ENCODE measurements at places on chromosomes 5 and 9.

DNA sequence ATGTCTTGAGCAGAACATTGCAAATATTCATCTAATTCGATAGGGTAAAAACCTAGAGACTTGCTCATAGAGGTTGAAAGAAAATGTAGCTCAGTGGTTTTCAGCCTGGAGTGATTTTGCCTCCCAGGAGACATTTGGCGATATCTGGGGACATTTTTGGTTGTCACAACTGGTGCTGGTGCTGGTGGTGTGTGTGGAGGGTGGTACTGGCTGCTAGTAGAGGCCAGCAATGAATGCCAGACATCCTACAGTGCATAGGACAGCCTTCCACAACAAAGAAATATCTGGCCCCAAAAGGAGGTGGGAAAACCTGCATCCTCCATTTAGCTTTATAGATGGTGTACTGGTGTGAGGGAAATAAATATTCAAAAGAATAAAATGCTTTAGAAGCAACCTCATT lies 2.1 kb upstream of the BASP1 start:
- no peak for DNase-seq

GRCh38 chr9:70043285-70043684 lies 363 bp upstream of the MAMDC2 start:
- DNase-seq: no peak

- DNase-seq: no peak
These were observed 583.6 kb downstream of the TMEM38B start for GRCh38 chr9:106277966-106278365.

GRCh38 chr9:133968428-133968827 lies 23.7 kb downstream of the VAV2 start:
- DNase-seq: no peak

DNA sequence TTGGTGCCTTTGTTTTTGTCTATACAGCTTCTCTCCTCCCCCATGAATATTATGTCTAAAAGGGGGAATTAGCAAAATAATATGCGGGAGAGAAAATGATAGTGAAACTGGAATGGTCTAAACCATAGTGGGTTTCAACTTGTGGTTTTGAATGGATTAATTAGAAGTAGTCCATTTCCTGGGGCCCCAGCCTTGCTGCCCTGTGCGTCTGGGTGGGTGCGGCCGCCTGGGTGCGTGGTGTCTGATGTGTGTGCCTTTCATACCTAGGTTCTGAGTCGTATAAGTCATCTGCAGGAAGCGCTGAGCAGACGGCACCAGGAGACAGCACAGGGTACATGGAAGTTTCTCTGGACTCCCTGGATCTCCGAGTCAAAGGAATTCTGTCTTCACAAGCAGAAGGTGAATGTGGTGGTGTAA lies 120.0 kb upstream of the CACNA1B start:
- DNase-seq: no peak

DNA sequence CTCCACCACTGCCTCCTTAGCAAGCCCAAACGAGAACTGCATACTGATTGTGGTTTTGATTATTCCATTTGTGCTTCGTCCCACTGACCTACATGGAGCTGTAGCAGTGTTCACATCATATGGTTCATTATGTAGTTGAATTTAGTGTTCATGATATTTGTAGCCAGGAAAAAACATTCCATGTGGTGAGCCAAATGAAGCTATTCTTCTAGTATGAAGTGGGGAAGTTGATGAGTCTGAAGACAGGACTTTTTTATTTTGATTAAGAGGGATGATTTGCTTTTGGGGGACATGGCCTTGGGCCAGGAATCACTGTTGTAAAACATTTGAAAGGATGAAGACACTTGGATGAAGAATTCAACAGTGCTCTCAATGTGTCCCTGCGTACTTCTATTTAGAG lies 192.9 kb upstream of the SLC27A6 start:
- DNase-seq: no peak

DNA sequence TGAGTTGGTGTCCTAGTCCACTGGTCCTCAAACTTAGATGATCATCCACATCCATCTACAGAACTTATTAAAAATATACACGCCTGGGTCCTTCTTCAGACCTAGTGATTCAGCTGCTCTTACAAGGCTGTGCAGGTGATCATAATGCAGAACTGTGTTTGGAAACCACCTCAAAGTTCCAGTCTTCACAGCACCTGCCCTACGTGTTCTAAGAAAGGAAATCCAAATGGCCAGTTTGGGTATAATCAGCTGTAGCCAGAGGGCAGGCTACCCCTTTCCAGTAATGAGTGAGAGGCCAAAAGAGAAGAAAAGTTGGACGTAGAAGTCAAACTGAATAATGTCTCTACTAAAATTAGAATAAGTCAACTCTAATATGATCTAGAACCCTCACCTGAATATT lies 15.4 kb downstream of the REEP5 start:
- no peak for DNase-seq

- DNase-seq: no peak
These were observed 20.7 kb downstream of the OSMR start for GRCh38 chr5:38866362-38867031.

DNA sequence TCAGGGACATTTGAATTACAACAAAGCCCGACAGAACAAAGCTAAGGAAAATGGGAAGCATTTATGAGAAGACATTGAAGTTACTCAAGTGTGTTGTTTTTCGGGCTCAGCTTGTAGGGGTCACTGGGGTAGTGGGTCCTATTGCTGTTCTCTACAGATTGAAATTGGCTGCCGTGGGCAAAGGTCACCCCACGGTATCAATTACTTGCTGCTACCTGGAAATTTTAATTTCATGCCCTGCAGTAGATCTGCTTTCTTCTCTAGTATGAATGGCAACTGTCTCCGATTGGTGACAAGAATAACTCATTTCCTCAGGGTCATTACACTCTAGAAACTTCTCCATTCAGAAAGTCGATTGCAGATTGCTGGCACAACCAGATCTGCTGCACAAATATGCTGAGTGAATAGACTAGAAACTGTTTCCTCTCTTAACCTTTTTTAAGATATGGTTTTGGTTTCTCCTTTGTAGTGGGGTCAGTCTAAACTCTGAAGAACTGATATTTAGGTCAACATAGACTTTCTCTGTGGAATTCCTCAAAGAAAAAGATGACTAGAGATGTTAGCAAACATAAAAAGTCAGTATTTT lies 454.1 kb downstream of the ARHGEF28 start:
- DNase-seq: no peak

- no peak for DNase-seq
These were observed 630.3 kb upstream of the CDH18 start for GRCh38 chr5:20618340-20618739.

DNA sequence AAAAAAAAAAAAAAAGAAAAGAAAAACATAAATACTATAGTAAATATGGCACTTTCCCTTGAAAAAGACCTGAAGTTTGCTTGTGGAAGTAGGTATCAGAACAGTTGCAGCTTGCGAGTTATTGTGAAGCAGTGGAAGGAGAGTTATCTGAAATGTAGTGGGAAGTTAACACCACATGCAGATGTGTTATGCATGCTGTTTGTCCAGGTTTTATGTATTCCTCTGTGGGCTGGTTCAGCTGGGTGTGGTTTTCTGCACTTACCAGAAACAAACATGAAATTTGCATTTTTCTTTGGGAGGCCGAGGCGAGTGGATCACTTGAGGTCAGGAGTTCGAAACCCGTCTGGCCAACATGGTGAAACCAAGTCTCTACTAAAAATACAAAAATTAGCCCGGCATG lies 42.1 kb upstream of the CTNNA1 start:
- DNase-seq: no peak

DNA sequence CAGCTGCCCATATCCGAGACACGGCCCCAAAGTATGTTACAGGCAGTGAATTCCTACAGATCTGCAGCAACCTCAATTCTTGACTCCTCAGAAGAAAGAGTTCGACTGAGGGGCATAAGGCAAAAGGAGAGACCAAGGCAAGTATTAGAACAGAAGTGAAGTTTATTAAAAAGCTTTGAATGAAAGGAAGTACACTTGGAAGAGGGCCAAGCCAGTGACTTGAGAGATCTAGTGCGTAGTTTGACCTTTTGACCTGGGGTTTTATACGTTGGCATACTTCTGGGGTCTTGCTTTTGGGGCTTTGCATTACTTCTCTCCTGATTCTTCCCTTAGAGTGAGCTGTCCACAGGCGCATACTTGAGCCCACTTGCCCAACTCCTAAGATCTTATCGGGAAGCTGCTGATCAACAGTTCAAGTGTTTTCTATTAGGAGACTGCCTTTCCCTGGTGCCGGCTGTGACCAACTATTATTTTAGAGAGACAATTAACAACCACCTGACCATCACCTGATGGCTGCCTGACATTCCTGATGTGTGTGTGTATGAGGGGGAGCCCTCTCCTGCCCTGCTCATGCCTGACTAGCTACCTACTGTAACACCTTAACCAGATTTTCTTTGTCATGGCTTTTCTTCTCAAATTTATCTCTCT lies 1.5 kb upstream of the DEPDC1B start:
- DNase-seq: no peak

DNA sequence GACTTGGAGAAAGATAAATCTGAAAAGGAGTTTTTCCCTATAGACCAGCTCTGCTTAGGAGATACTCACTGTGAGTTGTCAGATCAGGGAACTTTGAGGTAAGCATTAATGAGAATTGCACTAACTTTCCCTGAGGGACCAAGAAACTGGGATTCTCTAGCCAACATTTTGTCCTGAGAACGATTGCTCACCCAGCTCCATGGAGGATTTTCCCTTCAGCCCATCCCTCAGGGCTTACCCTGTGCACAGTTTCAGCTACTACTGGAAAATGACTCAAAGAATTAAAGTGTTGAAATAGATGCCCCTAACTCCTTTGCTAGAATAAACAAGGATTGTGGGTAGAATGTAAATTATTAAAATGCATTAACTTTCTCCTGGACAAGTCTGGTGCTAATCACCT lies 237.2 kb upstream of the IL12B start:
- no peak for DNase-seq

GRCh38 chr5:1442222-1443145 lies 2.8 kb downstream of the SLC6A3 start:
- no peak for DNase-seq

DNA sequence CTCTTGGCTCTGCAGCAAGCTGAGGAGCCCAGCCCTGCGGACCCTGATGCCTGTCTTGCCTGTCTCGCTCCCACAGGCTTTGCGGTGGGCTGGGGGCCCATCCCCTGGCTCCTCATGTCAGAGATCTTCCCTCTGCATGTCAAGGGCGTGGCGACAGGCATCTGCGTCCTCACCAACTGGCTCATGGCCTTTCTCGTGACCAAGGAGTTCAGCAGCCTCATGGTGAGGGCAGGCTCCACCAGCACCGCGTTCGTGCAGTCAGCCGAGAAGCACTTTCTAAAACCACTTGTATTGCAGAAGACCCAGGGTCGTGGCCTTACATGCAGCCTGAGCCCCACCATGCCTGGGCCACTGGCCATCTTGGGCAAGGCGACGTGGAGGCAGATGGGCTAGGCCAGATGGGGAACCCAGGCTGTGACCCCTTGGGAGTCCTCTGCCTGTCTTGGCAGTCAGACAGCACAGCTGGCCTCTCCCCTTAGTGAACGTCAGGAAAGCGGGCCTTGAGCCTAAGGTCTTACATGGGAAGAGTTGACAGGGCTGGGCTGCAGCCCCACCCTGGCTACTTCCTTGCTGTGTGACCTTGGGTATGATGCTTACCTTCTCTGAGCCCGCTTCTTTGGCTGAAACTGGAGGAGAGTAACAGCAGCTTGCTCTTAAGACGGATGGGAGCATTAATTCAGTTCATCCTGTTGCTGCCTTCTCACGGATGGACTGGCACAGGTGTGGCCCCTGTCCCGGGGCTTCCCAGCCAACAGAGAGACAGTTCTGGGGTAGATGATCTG lies 8.6 kb downstream of the SLC2A8 start:
- DNase-seq: no peak

DNA sequence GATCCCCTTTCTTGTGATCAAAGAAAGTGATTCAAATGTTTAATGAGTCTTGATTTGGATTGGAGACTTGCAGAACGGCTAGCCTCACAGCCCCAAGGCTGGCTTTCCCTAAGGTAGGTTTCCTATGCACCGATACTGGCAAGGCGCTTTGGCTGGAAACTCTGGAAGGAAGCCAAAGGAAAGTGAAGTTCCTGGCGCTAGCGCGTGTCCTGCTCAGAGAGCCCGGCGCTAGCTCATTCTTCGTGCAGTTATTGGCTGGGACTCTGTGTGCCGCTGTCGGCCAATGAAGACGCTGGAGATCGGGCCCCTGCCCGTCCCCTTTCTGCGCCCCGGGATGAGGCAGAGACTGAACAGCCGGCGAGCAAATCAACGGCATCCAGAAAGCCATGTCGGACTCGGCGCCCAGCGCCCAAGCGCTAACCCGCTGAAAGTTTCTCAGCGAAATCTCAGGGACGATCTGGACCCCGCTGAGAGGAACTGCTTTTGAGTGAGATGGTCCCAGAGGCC lies at the start of gene PCDHGC3:
Gene PCDHGC3 (plus strand): TSS at position 342 of the 507 bp plus-strand sequence. CDS start 151 bp downstream, at position 493.
- peak; percentile 91 for DNase-seq

DNA sequence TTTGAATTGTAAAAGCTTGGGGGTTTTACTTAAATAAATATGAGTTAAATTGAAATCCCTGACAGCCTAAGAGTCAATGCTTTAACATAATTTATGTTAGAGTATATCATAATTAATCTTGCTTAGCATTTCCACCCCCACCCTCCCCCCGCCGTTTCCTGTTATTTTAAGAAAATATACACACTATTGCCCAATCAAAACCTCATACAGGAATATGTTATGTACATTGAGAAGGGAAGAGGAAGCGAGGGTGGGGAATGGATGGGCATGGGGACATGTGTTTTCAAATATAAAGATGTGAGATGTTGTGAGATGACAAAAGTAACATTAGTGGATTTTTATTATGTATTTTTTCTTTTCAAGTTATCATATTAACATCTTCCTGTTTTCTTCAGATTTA lies 561.1 kb upstream of the MEF2C start:
- no peak for DNase-seq

DNA sequence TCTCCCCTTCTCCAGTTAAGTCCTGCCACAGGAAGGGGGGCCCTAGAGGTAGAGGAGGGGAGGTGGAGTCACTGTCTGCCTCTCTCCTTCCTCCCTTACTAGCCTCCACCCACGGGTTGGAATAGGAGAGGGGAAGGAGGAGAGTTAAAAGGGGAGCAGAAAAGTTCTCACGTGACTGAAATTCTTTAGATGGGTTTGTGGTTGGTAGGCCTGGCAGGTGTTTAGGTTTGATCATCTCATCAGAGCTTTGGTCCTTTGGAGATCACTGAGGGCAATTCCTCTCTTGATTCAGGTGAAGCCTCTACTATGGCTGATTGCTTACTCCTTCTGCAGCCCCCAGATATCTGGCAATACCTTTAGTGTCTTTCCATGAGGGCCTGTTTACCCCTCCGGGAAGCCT lies 24.9 kb upstream of the C5orf63 start:
- no peak for DNase-seq

GRCh38 chr5:446066-446882 lies 3.3 kb downstream of the EXOC3 start:
- peak; percentile 17 for DNase-seq

DNA sequence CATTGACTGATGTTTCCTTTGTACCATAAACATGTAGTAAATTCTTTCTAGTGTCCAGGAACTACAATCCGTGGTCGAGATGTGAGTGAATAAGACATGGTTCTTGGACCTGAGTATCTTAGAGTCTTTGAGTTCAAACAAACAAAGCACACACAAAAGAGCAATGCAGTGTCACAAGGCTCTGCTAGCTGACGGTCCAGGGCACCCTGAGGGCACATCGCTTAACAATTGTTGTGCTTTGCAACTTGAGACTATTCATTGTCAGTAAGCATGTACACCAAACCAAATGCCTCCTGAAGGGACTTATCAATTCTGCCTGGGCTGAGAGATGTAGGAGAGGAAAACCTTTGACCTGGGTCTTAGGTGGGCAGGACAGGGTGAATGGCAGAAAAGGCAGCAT lies 84.8 kb downstream of the CAMK4 start:
- no peak for DNase-seq

GRCh38 chr9:97415146-97415545 lies 3.2 kb downstream of the TDRD7 start:
- no peak for DNase-seq
